EH (cell line): ENCODE measurements at places on chromosomes 11 and 22.
A peak's percentile ranks its signal among the peaks of the same experiment; 100 is the strongest.

- no peak for DNase-seq
Observed at GRCh38 chr22:24441406-24442351, 14.3 kb downstream of the ADORA2A start.

- DNase-seq: no peak
Observed at GRCh38 chr22:27768027-27768653, 33.4 kb downstream of the MN1 start.

GRCh38 chr11:100918551-100919500, 210.8 kb downstream of the PGR start:
- peak; percentile 33 for DNase-seq

GRCh38 chr11:108522318-108522717, 24.1 kb upstream of the POGLUT3 start:
- DNase-seq: no peak
